Stimulated activated CD4-positive, alpha-beta T cell treated with anti-CD3 and anti-CD28 coated beads, Interleukin-2, amount 100 ng/mL, for 24 hours (primary cell): ENCODE measurements at places on chromosomes 6 and 20.

DNA sequence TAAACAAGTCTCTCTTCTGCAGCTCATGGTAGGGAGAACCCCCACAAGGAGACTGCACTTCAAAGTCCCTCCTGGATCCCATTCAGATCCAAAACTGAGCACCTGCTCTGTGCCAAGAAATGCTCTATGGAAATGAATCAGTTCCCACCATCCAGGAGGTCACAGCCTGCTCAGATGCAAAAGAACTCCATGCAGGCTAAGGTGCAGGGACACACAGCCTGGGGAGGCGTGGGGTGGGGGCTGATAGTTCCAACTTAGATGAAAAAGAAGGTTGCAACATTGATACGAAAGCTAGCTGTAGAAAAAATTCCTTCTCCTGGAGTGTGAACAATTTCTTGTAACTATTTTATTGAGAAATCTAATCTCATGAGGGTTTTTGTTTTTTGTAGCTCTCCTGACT, 111.0 kb upstream of the TMEM170B start:
- no peak for DNase-seq

DNA sequence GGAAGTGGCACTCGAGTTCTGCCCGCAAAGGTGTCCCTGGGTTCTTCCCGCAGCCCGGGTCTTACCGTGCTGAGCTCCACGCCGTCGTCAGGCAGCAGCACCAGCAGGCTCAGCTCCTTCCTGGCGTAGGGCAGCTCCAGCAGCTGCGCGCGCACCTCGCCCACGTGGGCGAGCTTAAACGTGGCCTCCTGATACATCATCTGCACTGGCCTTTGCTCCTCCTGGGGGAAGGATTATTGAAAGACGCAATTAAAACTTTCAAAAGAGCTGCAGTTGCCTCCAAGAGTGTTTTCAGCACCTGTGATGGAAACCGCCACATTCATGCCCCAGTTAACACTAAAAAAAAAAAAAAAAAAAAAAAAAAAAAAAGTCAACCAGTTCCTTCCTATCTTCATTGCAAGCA, 11.3 kb downstream of the SERPINB9 start:
- peak; percentile 72 for DNase-seq

GRCh38 chr20:34527016-34527415, 10.8 kb downstream of the DYNLRB1 start:
- no peak for DNase-seq

GRCh38 chr6:39037082-39037508, 11.5 kb upstream of the GLP1R start:
- no peak for DNase-seq

DNA sequence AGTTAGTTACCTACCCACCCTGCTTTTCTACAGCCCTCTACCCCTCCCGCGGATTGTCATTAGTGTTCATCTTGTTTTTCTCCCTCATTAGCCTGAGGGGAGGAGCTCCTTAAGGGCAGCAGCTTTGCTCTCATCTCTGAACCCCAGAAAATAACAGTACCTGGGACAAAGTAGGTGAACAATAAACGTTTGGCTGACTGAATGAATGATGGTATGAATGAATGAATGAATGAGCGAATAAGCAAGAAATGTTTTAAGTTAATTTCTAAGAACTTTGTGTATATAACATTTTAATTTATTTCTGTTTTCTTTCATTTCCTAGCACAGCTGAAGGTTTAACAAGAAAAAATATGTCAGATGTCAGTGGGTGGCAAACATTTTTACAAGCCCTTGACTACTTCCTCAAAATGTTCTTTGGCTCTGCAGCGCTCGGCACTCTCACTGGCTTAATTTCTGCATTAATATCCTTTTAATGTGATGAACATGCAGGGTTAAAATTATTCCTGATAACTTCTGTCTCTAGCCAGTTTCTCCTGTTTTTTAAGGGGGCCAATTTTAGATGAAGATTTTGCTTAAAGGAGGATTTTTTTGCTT, 50.1 kb downstream of the SLC9A8 start:
- no peak for DNase-seq

DNA sequence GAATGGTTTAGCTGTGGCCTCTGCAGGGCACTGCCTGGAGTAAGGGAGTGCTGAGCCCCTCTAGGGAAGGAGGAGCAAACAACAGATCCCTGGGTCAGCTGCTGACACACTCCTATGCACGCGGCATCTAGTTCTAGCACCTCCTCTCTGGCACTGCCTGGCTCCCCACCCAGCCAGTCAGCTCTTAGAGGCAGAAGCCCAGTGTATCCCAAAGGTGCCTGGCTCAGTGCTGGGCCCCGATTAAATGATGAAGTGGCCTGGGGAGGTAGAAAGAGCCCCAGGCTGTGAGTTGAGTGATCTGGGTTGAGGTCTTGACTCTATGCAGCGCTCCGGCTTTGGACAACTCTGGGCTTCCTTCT, 7.6 kb upstream of the VEGFA start:
- no peak for DNase-seq

DNA sequence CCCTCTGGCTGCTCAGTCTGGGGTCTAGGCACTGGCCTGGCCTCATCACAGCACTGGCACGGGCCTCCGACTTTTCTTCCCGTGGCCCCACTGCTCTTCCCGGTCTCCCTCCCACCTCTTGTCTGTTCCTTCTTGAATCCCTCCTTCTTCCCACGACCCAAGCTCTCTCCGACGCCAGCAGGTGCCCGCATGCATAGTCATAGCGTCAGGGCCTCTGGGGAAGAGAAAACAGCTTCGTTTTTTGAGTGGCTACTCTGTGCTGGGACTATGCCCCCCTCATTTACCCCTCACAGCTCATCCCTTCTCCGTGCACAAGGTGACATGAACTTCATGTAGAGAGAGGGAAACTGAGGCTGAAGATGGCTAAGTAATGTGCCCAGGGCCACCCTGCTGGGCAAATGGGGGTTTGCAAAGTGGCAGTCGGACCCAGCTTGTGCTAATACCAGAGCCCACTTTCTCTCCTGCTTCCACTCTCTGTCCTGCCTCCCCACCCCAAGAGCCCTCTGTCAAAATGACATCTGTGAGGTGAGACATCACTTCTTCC, 59.2 kb downstream of the SYNJ2 start:
- no peak for DNase-seq

- no peak for DNase-seq
Observed at GRCh38 chr6:157555455-157556143, 174.6 kb downstream of the ZDHHC14 start.

GRCh38 chr6:16773362-16773761, 12.1 kb upstream of the ATXN1 start:
- DNase-seq: no peak
